ENCODE measurements at places on chromosomes 6 and 20. TPM values are rescaled to one million over a fixed set of nuclear protein-coding genes. Genes with fewer than 3 reads are reported as not detected.

DNA sequence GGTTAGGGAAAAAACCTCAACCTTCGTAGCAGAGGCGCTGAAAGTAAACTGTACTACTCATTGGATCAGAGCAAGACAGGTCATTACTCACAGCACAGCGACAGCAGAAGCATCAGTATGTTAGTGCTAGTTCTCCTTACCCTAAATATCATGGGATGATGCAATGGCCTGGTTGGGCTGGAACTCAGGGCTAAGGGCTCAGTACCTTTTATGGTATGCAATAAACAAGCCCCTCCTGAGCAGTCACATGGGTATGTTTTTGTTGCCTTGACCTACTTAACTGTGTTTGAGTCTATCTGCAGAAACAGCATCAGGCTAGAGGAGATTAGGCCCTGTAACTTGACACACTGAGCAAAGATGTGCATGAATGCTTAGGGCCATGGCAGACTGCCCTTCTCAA, 369.4 kb upstream of the IMPG1 start:
- no peak for DNase-seq

DNA sequence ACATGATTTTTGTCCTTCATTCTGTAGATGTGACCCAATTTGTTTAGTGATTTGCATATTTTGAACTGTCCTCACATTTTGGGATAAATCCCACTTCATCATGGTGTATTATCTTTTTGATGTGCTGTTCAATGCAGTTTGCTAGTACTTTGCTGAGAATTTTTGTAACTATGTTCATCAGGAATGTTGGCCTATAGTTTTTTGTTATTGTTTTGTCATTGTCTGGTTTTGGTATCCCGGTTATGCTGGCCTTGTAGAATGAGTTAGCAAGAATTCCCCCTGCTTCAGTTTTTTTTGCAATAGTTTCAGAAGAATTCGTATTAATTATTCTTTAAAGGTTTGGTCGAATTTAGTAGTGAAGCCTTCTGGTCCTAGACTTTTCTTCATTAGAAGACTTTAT, 11.9 kb downstream of the KIF25 start:
- DNase-seq, result no peak

DNA sequence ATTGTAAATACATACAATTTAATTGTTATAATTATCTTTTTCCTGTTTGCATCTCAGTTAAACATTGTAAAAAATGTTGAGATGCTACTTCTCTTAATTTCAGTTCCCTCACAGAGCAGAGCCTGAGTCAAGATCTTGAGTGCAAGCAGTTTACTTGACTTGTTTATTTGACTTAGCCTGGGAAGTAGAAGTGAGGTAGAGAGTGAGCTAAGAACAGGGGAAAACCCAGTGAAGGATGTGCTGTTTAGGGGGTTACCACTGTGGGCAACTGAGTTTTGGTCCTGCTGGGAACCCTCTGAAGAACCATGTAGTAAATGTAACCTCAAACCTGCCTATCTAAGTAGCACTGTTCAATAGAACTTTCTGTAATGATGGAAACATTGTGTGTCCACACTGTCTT, 495.2 kb upstream of the FLRT3 start:
- DNase-seq, result no peak

DNA sequence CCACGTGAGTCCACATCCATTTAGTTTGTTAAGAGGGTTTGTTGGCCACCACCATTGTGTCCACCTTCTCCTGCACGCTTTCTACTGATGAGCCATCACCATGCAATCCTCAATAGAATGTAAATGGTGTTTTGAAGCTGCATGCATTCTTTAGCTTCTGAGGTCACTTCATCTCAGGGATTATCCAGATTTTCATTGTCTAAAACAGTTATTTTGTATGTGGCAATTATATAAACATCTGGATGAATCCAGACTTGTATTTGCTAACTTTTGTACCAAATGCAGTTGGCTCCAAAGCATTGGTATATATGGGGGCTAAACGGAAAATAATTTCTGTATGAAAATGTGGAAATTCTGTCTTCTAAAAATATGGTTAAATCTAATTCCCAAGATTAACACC, 231.2 kb upstream of the ARID1B start:
- no peak for DNase-seq

- no peak for DNase-seq
These were observed 79.9 kb downstream of the SEL1L2 start for GRCh38 chr20:13910492-13910891.

- no peak for DNase-seq
These were observed 84.5 kb downstream of the GJA10 start for GRCh38 chr6:89978749-89979145.

DNA sequence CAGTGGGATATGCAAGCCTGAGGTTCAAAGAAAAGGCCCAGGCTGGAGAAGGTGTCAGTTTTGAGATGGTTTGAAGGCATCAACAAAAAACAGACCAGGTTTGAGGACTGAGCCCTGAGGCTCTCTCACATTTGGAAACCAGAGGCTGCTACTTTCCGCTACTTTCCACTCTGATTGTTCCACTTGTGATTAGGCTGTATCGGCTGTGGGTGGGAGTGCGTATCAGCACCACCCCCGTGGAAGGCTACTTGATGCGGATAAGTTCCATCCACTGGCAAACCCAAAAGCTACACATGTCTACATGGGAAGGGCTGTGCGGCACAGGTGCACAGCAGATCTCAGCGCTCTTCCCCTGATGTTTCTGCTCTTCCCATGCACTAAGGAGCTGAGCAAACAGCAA, 198.7 kb downstream of the GMPR start:
- no peak for DNase-seq

GRCh38 chr6:41040101-41040939, 1.3 kb upstream of the UNC5CL start:
- DNase-seq, result no peak

GRCh38 chr20:1423625-1424106, 30.8 kb upstream of the FKBP1A start:
- no peak for DNase-seq

DNA sequence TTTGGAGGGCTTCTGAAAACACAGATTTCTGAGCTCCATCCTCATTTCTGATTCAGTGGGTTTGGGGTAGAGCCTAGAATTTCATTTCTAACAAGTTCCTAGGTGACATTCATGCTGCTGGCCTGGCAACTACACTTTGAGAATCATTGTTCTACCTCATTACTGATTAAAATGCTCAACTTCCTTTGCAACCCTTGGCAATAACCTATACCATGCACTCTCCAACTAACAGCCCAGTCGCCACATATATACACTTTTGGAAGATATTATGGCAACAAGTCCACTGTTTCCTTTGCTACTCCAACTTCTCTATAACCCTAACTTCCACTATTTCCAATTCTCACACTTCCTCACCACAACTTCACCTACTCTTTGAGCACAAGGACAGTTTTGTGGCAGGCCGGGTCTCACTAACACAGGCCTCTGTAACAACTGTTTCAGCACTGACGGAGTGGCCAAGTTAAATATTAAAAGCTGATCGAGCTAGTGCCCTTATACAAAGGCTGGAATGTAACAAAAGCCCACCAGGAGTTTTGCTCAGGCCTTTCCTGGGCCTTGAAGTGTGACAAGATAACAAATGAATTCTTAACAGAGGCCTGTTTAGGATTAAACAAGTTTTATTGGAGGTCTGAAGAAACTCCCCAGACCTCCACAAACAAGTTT, 32.1 kb upstream of the RAB23 start:
- no peak for DNase-seq

DNA sequence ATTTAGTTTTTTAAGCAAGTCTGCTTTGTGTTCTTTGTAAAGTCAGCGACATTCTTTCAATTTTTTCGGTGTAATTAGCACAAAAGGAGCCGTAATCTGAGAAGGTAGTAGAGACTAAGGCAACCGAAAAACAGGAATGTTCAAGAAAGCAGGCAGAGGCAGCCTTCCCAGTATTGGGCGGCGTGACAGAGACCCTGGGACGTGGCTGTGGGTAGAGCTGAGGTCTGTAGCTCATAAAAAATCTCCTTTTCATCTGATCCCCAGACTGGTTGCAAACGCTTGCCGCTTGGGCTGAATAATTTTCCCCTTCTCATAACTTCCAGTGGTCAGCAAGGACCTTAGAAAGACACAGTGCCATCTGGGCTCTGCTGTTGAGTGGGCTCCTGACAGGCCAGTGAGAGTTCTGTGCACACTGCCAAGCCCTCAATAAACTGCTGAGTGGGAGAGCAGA, 30.8 kb downstream of the GNAS start:
- no peak for DNase-seq

DNA sequence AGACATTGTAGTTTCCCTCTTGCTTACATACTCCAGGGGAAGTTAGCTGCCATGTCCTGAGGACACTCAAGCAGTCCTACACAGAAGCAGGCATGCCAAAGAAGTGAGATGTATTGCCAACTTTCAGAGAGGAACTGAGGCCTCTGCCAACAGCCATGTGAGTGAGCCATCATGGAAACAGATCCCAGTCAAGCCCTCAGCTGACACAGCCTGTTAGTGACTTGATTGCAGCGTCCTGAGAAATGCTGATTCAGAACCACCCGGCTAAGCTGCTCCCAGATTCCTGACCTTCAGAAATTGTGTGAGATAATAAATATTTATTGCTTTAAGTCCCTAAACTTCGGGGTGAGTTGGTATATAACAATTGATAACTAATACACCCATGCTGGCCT, 38.1 kb downstream of the GSTA2 start:
- DNase-seq, result no peak

DNA sequence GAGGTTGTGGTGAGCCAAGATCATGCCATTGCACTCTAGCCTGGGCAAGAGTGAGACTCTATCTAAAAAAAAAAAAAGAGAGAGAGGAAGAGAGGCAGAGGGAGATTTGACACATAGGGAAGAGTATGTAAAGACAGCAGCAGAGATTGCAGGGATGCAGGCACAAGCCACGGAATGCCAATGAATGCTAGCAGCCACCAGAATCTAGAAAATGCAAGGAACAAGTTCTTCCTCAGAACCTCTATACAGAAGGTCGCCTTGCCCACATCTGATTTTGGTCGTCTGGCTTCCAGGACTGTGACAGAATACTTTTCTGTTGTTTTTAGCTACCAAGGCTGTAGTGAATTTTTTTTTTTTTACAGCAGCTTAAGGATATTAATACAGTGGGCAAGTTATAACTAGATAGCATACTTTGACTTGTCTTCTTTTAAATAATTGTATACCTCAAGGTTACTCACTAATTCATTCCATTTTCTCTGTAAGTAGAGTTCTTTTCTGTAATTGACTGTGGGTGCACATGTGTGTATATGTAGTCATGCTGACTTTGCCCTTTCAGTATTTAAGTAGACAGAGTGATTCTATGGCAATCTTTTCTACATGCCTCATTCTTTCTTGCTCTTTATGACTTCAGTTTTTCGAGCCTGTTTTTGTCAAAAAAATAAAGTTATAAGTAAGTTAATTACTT, 402.2 kb downstream of the GJA1 start:
- DNase-seq, result no peak

GRCh38 chr20:62134735-62135231, 8.4 kb downstream of the PSMA7 start:
- DNase-seq, result peak; percentile 59

- DNase-seq, result peak; percentile 14
These were observed 67.9 kb upstream of the BHLHE23 start for GRCh38 chr20:63074631-63075030.

- DNase-seq, result no peak
These were observed 74.0 kb downstream of the AGPAT4 start for GRCh38 chr6:161199850-161200249.

DNA sequence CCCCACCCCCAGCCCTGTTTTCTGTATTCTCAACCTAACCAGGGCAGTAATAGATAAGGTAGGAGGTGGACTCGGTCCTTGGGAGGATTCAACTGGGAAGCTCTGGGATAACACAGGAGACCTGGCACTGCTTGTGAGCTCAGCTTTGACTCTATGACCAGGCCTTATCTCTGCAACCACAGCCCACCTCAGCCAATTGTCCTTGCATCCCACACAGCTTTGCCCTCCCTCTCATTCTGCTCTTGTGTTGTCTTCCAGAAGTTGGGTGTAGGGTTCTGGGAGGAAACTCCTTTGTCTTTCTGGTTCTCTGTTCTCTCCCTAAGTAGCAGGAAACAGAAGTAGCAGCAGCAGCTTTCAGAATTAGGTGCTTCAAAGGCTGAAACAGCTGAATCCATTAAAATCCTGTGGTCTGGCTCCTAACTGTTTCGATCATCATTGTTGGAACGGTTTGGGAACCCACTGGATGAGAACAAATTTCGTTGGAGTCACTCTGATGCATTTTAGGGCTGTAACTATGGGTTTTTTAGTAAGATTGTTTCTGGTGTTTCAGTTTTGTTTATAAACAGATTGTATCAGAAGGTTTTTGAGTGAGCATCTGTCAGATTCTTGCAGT, 32.4 kb upstream of the SNX9 start:
- DNase-seq, result no peak

GRCh38 chr20:39778847-39779604, 816.9 kb downstream of the DHX35 start:
- DNase-seq, result no peak

DNA sequence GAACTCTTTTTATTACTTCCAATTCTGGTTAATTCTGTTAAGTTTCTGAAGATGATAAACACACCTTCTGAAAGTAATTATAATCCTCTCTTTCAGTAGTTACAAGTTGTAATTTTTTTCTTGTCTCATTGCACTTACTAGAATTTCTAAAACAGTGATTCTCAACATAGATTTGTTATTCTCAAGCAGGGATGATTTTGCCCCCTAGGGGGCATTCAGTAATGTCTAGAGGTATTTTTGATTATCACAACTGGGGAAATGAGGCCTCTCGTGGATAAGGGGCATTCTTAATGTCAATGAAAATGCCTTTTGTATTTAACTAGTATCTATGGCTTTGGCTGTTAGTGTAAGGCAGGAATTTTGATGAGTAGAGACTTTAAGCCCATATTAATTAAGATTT, 39.4 kb upstream of the MAFB start:
- no peak for DNase-seq

DNA sequence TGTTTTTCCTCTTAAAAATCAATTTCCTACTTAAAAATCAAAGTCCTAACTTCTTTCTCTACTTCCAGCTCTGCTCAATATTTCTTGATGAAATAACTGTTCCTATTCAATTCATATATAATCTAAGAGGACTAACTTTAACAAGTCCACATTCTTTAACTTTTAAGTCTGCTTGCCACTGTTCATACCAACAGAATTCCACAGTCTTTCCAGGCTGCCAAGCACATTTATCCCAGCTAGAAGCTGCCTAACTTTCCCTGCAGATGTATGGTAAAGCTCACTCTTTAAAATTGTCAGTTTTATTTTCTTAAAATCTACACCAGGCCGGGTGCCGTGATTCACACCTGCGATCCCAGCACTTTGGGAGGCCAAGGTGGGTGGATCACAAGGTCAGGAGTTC, 11.5 kb downstream of the CALHM6 start:
- no peak for DNase-seq

DNA sequence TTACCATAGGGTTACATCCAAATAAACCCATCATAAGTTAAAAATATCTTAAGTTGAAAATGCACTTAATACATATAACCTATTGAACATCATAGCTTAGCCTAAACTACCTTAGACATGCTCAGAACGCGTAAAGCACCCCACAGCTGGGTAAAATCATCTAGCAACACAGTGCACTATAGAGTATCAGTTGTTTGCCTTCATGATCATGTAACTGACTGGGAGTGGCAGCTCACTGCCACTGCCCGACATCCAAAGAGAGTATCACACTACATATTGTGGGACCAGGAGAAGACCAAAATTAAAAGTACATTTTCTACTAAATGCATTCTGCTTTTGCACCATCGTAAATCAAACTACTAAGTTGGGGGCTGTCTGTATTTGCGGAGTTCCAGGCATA, 31.7 kb downstream of the THEMIS start:
- no peak for DNase-seq

- no peak for DNase-seq
These were observed 58.7 kb downstream of the UTRN start for GRCh38 chr6:144343701-144344428.

The GPR6 gene
- total RNA-seq, result not detected

The SCRT2 gene
- not detected for total RNA-seq

The LY6G5B gene
- total RNA-seq, result 2.8 TPM

The RIN2 gene
- 52.4 TPM for total RNA-seq

The PRSS35 gene
- not detected for total RNA-seq

The ULBP2 gene
- 0.65 TPM for total RNA-seq

The IRF4 gene
- total RNA-seq, result 0.54 TPM

Data from Right ventricle myocardium superior (tissue), 1 donor.